ENCODE measurements at places on chromosomes 1 and 21. TPM values are rescaled to one million over a fixed set of nuclear protein-coding genes. Genes with fewer than 3 reads are reported as not detected.
A peak's percentile ranks its signal among the peaks of the same experiment; 100 is the strongest.

The CFAP57 gene
- total RNA-seq = not detected

DNA sequence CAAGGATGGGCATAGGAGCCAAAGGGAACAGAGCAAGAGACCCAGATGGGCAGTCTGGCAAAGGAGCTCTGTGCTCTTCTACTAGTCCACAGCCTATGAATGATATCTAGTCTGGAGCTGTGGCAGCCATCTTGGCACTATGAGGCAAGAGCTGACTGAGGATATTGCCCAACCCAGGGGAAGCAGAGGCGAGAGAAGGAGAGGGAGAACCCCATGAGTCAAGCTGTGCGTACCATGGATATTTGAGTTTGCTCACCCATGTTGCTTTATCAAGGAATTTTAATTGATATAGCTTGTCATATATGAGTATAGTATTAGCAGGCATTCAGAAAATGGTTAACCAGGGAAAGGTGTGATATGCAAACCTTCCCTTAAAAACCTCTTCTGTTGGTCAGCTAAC lies 420.9 kb downstream of the PRDM2 start:
- peaks cover 37% of the 10 kb centered on the region for H3K27me3 ChIP-seq
- no peak overlapping the region for H3K27ac ChIP-seq
- no peaks in the 10 kb centered on the region for H3K4me1 ChIP-seq
- no peak overlapping the region for H3K4me3 ChIP-seq

DNA sequence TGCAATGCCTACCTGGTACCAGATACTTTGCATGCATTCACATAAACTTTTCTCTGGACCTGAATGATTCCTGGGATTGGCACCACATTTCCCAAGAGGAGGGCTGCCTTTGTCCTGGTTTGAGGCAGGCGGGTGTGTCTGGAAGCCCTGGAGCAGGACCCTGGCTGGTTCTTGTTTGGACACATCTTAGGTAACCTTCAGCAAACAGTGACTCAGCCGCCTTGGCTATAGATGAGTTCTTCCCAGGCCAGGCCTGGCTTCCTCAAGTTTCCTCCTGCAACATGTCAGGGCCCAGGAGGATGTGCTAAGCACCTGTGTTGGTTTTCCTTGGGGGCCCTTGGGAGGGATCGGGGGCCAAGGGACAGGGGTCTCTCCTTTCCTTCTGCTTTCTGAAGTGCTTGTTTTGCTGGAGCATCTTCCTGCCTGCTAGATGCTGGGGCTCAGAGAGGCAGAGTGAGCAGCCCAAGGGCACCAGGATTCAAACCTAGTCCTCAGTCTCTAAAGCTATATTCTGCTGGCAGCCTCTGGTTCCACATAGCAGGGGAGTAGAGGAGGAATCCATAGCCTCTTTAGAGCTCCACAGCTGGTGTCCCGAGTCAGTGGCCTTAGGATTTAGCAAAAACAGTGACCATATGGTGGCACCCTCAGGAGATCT lies 38.2 kb downstream of the PAX7 start:
- H3K4me3 ChIP-seq = no peak overlapping the region
- no peaks in the 10 kb centered on the region for H3K4me1 ChIP-seq
- H3K27ac ChIP-seq = no peak overlapping the region
- no peak for DNase-seq
- H3K27me3 ChIP-seq = peaks cover 22% of the 10 kb centered on the region

DNA sequence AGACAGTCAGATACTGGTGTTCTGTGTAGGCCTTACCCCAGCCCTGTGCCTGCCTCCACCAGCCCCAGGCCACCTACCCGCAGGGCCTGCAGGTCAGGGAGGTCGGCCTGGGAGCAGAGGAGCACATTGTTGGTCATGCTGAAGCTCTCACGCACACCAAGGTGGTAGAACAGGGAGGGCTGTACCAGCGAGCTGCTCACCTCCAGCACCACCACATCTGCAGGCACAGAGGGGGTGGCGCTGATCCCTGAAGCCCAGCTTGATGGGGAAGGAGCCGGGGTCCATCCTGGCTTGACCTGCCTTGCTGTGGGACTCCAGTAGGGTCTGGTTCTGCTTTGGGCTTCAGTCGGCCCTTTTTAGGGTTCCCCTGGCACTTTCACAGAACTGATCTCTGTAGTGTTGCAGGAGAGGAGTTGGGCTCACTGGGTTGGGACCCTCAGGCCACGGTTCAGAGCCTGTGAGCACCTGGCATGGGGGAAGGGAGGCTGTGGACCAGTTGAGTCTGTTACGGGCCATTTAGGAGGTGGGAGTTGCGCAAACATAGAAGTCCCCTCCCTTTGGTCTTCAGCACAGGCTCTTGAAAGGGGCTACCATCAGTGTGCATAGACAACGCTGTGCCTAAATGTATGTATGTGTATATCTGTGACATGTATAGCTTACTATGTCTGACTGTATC lies 1.9 kb downstream of the MAP3K6 start:
- peak; percentile 45 for DNase-seq
- H3K27ac ChIP-seq = peak overlapping the region; percentile 81
- H3K4me1 ChIP-seq = peaks cover 27% of the 10 kb centered on the region
- peak overlapping the region; percentile 90 for H3K4me3 ChIP-seq
- H3K27me3 ChIP-seq = no peaks in the 10 kb centered on the region

DNA sequence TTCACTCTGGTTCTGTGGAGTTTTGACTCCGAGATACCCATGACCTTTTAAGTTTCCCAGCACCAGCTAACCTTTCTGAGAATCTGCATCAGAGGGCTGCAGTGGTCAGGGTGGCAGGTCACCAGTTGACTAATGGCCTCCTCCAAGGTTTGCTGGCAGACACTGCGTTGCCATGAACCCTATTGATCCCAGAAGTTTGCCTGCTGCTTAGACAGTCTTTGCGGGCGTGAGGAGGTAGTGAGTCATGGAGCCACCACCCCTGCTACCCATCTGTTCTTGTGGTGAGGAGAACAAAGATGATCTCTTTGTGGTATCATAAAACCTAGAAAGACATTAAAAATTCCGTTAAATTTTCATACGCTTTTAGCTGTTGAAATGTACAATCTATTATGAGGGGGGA lies 180.4 kb downstream of the FGGY start:
- no peak for DNase-seq
- H3K36me3 ChIP-seq = peaks cover 15% of the 10 kb centered on the region
- H3K4me3 ChIP-seq = peak overlapping the region; percentile 67
- no peaks in the 10 kb centered on the region for H3K27me3 ChIP-seq
- no peak overlapping the region for H3K27ac ChIP-seq
- no peaks in the 10 kb centered on the region for H3K4me1 ChIP-seq

Data from natural killer cell treated with Interleukin-12 subunit alpha and Interleukin-12 subunit beta and Interleukin-15 and Interleukin-18, amount 100 ng/mL, for 72 hours (primary cell).